PC-3 (cell line): ENCODE measurements at places on chromosomes 7 and 10. TPM values are rescaled to one million over a fixed set of nuclear protein-coding genes. Genes with fewer than 3 reads are reported as not detected.

The LIPJ gene
- total RNA-seq, result not detected in 2 replicates

The CPA2 gene
- not detected in 2 replicates for total RNA-seq

The SPOCK2 gene
- total RNA-seq, result 0.06 and 0.33 TPM in 2 replicates

The SNCG gene
- total RNA-seq, result 0.86 and 2.7 TPM in 2 replicates

The ASB10 gene
- not detected in 2 replicates for total RNA-seq

The LRIT1 gene
- total RNA-seq, result not detected in 2 replicates

The SUFU gene
- total RNA-seq, result 2.7 and 4.4 TPM in 2 replicates

- H3K4me1 ChIP-seq, result no peaks in the 10 kb centered on the region
- H3K27ac ChIP-seq, result no peak overlapping the region
- no peak for DNase-seq
Measured at GRCh38 chr10:85986777-85987176, 379.8 kb downstream of the GRID1 start.

GRCh38 chr10:22754296-22754695, 39.9 kb upstream of the PIP4K2A start:
- no peaks in the 10 kb centered on the region for H3K27me3 ChIP-seq
- H3K36me3 ChIP-seq, result no peaks in the 10 kb centered on the region
- no peak overlapping the region for H3K27ac ChIP-seq

- H3K27ac ChIP-seq, result peak overlapping the region; percentile 92
- peak overlapping the region; percentile 83 for H3K4me3 ChIP-seq
- DNase-seq, result no peak
- H3K4me1 ChIP-seq, result peaks cover 13% of the 10 kb centered on the region
Measured at GRCh38 chr10:96090463-96090800, 39.7 kb upstream of the ZNF518A start.

GRCh38 chr10:114772496-114773196, 48.9 kb upstream of the FHIP2A start:
- DNase-seq, result no peak
- no peaks in the 10 kb centered on the region for H3K4me1 ChIP-seq
- H3K27ac ChIP-seq, result no peak overlapping the region
- no peaks in the 10 kb centered on the region for H3K36me3 ChIP-seq

DNA sequence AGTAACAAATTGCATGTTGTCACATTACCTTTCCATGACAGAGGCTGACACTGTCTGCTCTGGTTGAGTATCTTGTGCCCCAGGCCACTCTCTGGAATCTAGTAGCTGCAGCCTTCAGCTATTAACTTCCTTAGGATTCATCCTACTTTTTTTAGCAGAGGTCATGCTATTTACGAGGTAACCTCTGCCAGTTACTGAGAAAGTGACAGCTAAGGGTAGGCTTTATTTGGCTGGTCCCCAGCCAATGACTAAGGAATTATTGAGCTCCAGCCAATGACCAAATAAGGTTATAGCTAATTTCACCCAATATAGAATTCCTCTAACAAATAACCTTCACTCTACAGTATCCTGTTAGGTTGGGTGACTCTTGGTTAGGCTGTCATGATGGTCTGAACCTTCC, 1361.7 kb downstream of the XPNPEP1 start:
- H3K27me3 ChIP-seq, result no peaks in the 10 kb centered on the region
- H3K27ac ChIP-seq, result peak overlapping the region; percentile 57
- DNase-seq, result peak; percentile 95
- no peak overlapping the region for H3K4me3 ChIP-seq

GRCh38 chr10:81843042-81843441, 32.0 kb upstream of the NRG3 start:
- no peak overlapping the region for H3K27ac ChIP-seq
- no peaks in the 10 kb centered on the region for H3K4me1 ChIP-seq
- H3K27me3 ChIP-seq, result no peaks in the 10 kb centered on the region
- no peak overlapping the region for H3K4me3 ChIP-seq
- no peaks in the 10 kb centered on the region for H3K36me3 ChIP-seq

DNA sequence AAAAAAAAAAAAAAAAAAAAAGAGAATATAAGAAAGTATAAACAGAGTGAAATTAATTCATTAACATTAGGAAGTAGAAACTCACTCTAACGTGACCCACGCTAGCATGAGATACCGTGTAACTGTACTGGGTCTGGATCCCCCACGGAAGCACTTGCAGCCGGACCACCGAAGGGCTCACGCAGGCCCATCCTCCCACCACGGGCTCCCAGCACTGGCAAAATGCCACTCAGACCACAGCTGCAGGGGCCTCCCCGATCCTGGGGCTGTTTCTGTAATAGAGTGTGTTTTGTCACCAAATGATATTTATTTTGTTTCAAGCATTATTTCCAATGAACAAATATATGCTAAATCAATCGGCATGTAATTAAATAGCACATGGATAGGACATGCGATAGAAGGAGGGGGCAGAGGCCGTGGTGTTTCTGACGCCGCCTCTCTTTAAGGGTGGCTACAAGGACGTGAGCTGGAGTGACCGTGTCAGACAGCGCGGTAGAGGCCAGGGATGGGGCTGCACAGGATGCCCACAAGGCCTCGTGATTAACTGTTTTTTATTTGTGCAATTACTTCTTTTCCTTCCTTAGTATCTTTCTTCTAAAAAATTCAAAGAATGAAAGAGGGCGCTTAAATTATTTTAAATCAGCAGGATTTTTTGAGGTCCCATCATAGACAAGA, 568.5 kb downstream of the PTPRN2 start:
- DNase-seq, result no peak
- H3K4me1 ChIP-seq, result no peaks in the 10 kb centered on the region
- no peak overlapping the region for H3K4me3 ChIP-seq
- H3K36me3 ChIP-seq, result no peaks in the 10 kb centered on the region
- H3K27ac ChIP-seq, result no peak overlapping the region

DNA sequence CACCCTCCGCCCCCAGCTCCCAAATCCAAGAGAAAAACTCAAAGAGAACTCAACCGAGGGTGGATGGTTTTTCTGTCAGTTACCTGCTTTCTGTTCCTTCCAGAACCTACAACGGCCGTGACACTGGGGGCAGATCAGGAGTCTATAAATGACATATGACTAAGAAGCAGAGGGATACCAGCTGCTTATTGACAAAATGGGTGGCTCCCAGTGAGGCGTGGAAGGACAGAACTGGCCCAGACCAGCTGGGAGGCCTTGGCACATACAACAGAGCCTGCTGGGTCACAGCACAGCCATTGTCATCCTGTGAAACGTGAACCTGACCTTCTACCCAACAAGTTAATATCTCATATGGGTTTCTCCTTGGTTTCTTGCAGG, 84.3 kb upstream of the ADRB1 start:
- H3K27me3 ChIP-seq, result no peaks in the 10 kb centered on the region
- DNase-seq, result peak; percentile 61
- H3K36me3 ChIP-seq, result no peaks in the 10 kb centered on the region
- peak overlapping the region; percentile 85 for H3K27ac ChIP-seq

DNA sequence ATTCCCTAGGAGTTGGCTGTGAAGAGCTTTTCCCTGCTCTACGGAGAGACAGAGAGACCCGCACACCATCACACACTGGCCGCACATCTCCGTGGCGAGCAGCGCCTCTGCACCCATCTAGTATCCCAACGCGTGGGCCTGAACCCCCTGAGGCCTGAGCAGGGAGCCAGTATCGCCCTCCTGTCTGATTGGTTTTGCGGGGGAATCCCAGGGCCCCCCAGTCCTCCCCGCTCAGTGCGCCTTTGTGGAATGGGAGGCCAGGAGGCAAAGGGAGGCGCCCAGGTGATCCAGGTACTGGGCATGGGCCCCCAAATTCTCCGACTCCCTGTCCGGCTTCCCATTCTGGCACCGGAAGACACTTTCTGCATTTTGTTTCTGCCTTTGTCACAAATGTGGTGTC, 344.3 kb downstream of the GLRX3 start:
- no peak overlapping the region for H3K4me3 ChIP-seq
- H3K27me3 ChIP-seq, result no peaks in the 10 kb centered on the region
- no peak overlapping the region for H3K27ac ChIP-seq
- DNase-seq, result no peak
- no peaks in the 10 kb centered on the region for H3K36me3 ChIP-seq

DNA sequence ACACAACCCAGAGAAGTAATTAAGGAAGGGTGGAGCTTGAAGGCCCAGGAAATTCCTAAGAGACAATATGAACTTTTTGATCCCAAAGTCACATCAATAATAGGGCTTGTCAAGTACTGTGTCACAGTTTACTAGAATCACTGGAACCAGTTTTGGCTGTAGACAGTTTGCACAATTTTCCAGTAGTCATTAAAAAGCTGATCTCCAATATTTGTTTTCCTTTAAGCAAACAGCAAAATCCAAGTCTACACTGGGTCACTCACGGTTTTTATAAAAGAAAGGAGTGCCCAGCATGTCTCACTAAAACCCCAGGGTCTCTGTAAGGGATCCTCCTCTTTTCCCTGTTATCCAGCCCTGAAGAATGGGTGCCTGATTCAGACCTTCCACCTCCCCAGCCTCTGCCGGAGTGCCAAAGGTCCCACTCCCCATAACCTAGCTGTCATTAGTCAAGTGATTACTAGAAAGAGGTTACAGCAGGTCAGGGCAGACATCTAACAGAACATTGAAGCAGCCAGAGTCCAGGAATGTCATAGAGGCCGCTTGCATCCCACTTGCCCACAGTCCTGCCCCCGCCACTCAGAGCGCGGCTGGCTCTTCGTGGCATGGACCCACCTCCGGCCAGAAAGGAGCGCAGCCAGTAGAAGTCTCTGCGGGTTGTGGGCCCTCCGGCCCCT, 552 bp downstream of the SLC25A16 start:
- peak overlapping the region; percentile 87 for H3K4me3 ChIP-seq
- H3K27ac ChIP-seq, result peak overlapping the region; percentile 45
- no peaks in the 10 kb centered on the region for H3K27me3 ChIP-seq

DNA sequence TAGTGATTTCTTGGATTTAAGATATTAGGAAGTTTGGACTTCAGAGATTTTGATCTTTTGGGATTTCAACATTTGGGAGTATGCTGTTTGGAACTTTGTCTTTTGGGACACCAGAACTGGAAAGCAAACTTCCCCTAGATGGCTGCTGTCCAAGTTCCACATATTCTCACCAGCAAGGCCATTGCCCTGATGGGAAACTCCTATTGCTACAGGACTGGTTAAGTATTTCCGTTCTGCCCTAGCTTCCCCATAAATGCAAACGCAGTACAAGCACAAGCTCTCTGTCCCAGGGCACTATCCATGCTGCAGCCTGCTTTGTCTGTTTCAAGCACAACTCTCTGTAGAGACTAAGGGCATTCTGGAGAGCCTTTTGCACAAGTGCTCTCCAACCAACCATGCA, 79.3 kb upstream of the SLC25A13 start:
- H3K27ac ChIP-seq, result no peak overlapping the region
- no peak overlapping the region for H3K4me3 ChIP-seq
- H3K36me3 ChIP-seq, result no peaks in the 10 kb centered on the region
- no peak for DNase-seq
- no peaks in the 10 kb centered on the region for H3K27me3 ChIP-seq
- H3K4me1 ChIP-seq, result no peaks in the 10 kb centered on the region

- H3K27ac ChIP-seq, result no peak overlapping the region
- peaks cover 17% of the 10 kb centered on the region for H3K27me3 ChIP-seq
- H3K36me3 ChIP-seq, result no peaks in the 10 kb centered on the region
- DNase-seq, result no peak
- H3K4me3 ChIP-seq, result no peak overlapping the region
Measured at GRCh38 chr10:79046741-79047583, 21.8 kb upstream of the ZMIZ1 start.

DNA sequence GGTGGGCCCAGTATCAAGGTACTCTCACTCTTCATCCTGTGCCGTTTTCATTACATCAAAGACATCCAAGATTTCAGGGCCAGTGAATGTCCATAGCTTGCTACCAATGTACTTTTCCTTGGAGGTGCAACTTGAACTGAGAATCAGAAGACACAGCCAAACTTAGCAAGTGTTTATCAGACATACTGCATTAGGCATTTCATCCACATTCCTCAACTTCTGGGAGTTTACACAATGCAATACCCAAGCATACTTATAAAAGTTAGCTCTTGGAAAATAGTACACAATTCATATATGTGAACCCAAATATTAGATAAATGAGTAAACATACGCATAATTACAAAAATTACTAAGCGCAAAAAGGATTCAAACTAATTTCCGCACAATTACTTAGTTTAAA, 216.3 kb upstream of the RHOBTB1 start:
- H3K4me3 ChIP-seq, result no peak overlapping the region
- H3K36me3 ChIP-seq, result no peaks in the 10 kb centered on the region
- peaks cover 8% of the 10 kb centered on the region; the same call in 1 of the 2 replicates for H3K4me1 ChIP-seq
- no peak for DNase-seq

GRCh38 chr10:36578306-36578705, 547.1 kb upstream of the ANKRD30A start:
- peaks cover 3% of the 10 kb centered on the region; the same call in 1 of the 2 replicates for H3K36me3 ChIP-seq
- DNase-seq, result peak; percentile 100
- peaks cover 19% of the 10 kb centered on the region for H3K4me1 ChIP-seq
- H3K27ac ChIP-seq, result peak overlapping the region; percentile 84
- no peaks in the 10 kb centered on the region for H3K27me3 ChIP-seq
- no peak overlapping the region for H3K4me3 ChIP-seq

- H3K4me1 ChIP-seq, result peaks cover 9% of the 10 kb centered on the region; the same call in 1 of the 2 replicates
- H3K27me3 ChIP-seq, result no peaks in the 10 kb centered on the region
- H3K27ac ChIP-seq, result no peak overlapping the region
- DNase-seq, result no peak
- H3K4me3 ChIP-seq, result no peak overlapping the region
Measured at GRCh38 chr7:18290223-18290622, 205.3 kb upstream of the HDAC9 start.

DNA sequence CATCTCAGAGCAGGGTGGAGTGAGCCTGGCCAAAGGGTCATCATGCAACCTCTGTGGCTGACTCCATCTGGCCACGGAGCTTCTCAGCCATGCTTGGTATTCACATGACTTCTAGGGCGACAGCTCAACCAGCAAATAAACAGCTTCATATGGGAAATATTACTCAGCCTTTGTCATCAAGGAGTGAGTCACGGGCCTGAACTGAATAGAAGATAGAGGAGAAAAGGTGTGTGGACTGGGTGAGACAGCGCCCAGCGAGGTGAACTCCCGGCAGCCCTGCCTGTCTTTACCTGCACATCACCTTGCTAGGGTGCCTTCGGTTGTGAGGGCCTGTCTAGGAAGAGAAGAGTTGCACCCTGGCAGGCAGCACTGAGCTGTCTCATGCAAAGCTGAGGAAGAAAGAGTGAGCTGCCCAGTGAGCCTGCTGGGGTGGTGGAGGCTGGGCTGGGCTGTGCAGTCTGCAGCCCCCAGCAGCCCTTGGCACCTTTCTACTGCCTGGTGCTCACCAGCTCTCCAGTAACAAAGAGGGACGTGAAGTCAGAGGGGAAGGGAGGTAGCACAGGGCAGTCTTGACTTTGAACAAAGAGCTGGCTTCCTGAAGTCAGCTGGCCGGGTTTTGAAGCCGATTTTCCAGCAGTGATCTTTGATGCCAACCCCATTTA, 114.2 kb downstream of the EGFR start:
- H3K4me3 ChIP-seq, result peak overlapping the region; percentile 26; the same call in 1 of the 2 replicates
- DNase-seq, result peak; percentile 98
- H3K4me1 ChIP-seq, result peaks cover 79% of the 10 kb centered on the region
- peak overlapping the region; percentile 99 for H3K27ac ChIP-seq

DNA sequence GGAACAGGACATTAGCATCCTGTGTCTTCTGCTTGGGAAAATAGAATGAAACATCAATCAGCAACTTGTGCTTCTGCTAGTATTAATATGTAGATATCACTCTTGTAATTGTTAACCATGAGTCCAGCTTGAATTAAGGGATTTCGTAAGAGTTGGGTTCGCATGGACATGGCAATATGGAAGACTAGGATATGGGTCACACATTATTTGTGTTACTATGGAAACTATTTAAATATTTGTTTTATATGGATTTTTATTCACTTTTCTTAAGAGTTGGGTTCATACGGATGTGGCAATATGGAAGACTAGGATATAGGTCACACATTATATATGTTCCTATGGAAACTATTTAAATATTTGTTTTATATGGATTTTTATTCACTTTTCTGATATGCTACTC, 24.5 kb downstream of the TNPO3 start:
- no peaks in the 10 kb centered on the region for H3K4me1 ChIP-seq
- no peak for DNase-seq
- no peaks in the 10 kb centered on the region for H3K27me3 ChIP-seq
- H3K4me3 ChIP-seq, result no peak overlapping the region
- peaks cover 8% of the 10 kb centered on the region; the same call in 1 of the 2 replicates for H3K36me3 ChIP-seq
- H3K27ac ChIP-seq, result no peak overlapping the region
